ENCODE measurements at places on chromosomes 5 and 9.
A peak's percentile ranks its signal among the peaks of the same experiment; 100 is the strongest.

DNA sequence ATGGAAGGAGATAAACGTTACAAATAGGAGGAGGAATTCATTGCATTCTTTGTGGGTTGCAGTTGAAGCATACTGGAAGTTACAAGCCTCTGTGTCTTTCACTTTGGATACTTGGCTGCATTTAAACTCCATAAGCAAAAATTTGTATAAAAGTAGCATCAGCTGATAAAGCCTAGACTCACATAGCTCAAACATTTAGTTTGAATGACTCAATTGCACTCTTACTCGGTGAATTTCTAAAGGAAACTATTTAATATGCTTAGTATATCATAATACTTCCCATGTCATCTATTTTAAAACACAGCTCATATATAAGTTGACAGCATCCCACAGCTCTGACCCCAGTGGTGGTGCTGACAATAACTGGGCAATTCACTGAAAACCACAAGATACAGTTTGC, 596.6 kb upstream of the ZNF608 start:
- DNase-seq, result peak; percentile 91

DNA sequence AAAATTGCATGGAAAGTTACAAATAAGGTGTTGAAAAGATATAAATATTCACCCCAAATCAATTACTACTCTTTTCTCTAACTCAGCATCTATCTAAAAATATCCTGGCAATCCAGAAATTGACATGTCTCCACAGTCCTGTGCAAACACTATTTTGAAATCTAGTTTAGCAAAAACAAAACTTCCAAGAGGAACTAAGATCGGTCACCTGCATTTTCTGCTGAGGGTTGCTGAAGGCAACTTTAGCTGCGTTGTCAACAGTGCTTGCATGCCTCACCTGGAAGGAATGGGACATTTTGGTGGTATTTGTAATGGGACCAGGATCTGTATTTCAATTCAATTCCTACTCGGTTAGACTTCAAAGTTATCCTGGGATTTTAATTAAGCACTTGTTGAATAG, 398.3 kb downstream of the NTRK2 start:
- DNase-seq, result no peak

GRCh38 chr9:115207003-115207836, 89.3 kb upstream of the TNC start:
- peak; percentile 64 for DNase-seq

GRCh38 chr5:2272039-2272438, 389.3 kb upstream of the IRX4 start:
- DNase-seq, result no peak

DNA sequence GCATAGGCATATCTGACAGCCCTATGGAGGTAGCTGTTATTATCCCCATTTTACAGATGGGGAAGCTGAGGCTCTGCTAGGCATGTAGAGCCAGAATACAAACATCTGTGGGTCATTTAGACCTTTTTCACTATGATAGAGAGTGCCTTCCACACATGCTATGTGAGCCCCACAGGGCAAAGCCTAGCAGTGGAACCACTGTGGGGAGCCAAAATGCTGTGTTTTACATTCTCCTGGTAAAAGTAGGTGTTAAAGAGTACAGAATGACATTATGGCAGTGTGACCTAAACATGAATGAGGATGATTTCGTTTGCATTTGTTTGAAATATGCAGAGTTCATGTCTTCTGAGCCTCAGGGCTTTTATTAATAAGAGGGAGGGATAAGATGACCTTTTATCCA, 265.2 kb downstream of the MAST4 start:
- DNase-seq, result no peak

GRCh38 chr5:119011186-119011585, 22.8 kb upstream of the DTWD2 start:
- DNase-seq, result no peak

GRCh38 chr9:136835162-136835931, 6.9 kb upstream of the AJM1 start:
- DNase-seq, result no peak

- no peak for DNase-seq
These were observed 576.1 kb downstream of the CDH12 start for GRCh38 chr5:22277006-22277405.

DNA sequence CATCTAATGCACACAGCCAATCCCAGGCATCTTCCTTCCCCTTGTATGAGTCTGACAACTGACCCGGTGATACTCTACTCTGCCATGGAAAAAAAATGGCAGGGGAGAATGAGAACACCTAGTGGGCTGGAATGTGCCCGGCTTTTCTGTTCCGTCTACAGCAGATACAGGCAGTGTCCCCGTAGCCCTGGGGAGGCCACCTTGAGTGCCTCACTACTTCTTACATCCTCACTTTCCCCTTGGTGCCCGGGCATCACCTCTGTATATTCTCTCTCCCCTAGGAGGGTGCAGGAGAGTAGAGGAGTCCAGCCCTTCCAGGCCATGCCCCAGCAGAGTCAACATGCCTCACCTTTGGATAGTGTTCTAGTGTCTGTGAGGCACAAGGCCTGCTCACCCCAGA, 56.2 kb downstream of the SYK start:
- DNase-seq, result no peak

- DNase-seq, result peak; percentile 5
These were observed 310.5 kb downstream of the CETN3 start for GRCh38 chr5:90099099-90099498.

DNA sequence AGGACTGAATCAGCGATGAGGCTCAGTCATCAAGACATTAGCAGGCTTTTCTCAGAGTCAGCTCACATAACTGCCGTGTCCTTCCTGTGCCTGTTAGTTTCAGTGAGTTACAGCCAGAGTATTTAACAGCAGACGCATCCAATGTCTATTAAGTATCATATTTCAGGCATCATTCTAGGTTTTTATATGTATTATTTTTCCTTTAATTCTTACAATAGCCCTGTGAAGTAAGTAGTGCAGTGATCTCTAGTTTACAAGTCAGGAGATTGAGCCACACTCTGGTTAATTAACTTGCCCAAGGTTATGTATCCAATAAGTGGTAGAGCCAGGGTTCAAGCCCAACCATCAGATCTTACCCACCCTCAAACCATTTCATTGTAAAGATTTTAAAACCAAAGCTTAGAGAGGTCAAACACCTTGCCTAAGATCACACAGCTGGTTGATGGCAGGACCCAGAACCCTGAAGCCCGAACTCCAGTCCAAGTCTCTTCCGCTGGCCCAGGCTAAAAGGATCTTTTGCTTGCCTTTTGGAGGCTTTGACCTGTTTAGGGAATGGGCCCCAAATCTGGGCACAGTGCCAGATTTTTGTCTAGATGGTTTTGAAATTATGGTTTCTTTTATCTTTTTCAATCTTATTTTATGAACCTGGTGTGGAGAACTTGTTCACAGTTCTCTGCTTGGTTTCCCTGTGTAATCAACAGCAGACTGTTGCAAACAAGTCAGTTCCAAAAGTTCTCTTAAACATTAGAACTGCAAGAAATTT, 261.2 kb upstream of the CLINT1 start:
- DNase-seq, result peak; percentile 93

- no peak for DNase-seq
These were observed 70.3 kb downstream of the PGM5 start for GRCh38 chr9:68426755-68427154.

DNA sequence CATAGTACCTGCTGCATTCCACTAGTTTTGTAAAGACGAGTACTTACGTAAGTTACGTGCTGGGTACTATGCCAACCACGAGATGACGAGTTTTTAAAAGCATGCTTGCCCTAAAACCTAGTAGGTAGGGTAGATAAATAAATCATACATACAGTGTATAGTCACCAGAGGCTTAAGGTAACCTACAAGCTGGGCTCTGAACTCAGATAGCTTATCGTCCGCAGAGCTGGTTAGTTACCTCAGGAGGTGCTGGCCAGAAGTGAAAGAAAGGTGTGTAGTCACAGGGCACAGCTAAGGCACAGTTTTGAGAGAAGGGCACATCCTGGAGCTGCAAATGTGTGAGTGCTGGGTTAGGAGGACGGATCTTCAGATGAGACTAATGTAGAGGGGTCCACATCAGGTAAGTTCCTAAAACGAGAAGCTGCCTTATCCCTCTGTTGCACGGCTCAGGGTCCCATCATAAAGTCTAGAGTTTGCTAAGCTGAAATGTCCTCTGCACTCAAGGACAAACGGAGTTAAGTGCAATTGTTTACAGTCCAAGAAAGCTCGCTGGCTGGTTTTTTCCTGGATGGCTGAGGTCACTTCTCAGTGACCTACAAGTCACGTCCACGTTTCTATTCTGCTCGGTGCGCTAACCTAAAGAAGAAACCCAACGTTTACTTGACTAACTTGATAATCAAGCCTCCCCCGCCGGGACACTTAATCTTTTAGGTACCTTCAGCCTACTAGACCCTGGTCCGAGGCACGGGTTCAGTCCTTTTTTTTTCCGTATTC, 1.1 kb upstream of the SNX24 start:
- no peak for DNase-seq

DNA sequence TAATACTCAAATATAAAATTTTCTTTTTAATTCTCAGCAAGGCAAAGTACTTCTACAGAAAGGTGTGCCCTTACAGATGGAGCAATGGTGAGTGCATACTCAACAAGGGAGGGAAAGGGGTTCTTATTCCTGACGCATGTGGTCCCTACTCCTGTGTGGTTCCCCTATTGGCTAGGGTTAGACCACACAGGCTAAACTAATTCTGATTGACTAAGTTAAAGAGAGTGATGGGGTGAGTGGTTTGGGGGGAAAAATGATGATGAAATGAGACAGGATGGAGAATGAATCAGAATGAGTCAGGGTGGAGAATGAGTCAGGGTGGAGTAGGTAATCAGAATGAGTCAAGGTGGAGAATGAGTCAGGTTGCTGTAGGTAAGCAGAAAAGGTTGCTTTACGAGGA, 22.9 kb upstream of the HMGCS1 start:
- no peak for DNase-seq

- DNase-seq, result no peak
These were observed 267.5 kb downstream of the MSX2 start for GRCh38 chr5:174991847-174992246.

DNA sequence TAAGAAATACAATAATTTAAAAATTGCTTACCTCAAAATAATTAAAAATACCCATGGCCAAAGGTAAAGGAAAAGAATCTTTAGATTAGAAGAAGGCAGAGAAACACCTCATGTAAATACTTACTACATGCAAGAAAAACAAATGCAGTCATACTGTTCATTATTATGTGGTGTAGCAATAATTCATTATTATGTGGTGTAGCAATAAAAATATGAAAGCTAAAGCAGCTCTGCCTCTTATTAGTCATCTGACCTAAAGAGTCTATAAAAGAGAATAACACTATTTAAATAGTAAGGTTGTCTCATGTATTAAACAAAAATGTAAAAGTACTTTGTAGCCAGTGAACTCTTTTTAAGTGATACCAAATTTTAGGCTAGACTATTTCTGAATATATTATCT, 6.6 kb downstream of the DTWD2 start:
- no peak for DNase-seq

DNA sequence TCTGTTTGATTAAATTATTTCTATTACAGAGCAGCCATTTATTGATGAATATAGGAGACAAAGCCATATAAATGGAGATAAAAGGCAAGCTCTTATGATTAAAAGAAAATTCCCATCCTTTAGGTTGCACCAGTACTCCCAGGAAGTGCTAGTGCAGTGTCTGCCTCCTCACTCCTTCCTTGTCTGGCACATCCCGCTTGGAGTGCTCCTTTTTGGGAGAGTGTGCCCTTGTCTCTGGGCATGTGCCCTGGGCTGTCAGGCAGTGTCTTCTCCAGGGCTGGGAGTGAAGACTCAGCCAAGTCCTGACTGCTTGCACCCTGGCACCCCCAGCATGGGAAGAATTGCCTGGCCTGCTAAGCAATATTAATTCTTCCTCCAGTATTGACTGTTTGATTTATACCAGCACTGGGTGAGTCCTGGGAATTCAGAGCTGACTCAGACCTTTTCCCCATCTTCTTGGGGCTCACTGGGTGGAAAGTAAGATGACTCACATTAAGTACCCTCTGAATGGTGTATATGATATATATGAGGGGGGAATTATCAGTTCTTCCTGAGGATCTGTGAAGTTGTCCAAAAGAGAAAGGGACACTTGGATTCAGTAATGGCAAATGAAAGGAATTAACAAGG, 62.1 kb downstream of the ZSWIM6 start:
- peak; percentile 71 for DNase-seq

GRCh38 chr9:130662970-130663257, 1.5 kb upstream of the PRDM12 start:
- DNase-seq, result no peak

GRCh38 chr9:69818750-69819345, 1.8 kb upstream of the CFAP95 start:
- DNase-seq, result peak; percentile 13

- no peak for DNase-seq
These were observed 344.2 kb downstream of the ADGRV1 start for GRCh38 chr5:90902651-90903386.

DNA sequence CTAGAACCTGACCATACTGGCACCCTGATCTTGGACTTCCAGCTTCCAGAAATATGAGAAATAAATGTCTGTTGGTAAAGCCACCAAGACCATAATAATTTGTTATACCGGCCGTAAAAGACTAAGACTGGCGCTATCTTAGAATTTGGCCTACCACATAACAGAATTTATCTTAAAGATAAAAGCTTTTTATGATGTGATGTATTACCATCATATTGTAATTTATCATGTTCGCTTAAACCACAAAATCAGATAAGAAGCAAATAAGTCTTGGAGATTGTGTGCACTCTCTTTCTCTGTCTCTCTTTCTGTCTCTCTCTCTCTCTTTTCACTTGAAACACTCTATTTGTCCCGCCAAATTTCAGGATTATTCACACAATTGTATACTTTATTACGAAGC, 35.6 kb downstream of the FST start:
- DNase-seq, result no peak

DNA sequence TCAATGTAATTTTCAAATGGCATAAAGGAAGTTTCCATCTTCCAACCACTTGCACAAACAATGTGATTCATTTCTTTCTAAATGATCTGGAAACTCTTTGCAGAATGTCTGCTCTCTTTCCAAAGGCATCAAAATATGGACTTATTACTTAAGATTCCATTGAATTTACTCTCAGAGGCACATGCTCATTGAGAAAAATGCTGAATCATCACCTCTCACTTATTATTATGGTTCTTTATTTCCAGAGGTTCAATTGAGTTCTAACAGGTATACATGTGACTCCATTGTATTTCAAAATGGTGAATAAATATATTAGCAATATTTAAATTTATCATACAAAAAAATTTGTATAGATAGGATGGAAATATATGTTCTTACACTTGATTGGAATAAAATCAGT, 1140.6 kb downstream of the EFNA5 start:
- DNase-seq, result no peak

- peak; percentile 74 for DNase-seq
These were observed 27.8 kb downstream of the SUB1 start for GRCh38 chr5:32613050-32613672.

- DNase-seq, result no peak
These were observed 1.3 kb upstream of the MTAP start for GRCh38 chr9:21800931-21801682.

DNA sequence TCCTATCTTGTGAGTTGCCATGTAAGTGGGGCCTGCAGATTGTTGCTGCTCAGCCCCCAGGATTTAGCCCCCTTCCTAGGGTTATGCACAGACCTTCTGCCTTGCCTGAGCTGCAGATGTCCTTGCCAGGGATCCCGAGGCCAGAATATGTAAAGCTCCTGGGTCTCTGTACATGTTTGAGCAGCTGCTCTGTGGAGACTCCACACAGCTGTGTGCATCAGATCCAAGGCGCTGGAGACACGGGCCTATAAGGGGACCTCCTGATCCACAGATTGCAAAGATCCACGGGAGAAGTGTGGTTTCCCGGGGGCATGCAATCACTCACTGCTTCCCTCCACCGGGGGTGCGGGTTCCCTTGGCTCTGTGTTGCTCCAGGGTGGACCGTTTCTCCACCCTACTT, 28.9 kb downstream of the TAF11L14 start:
- DNase-seq, result no peak

GRCh38 chr9:136963341-136963740, 11.3 kb downstream of the LCN12 start:
- no peak for DNase-seq

Data from fibroblast of skin of abdomen (primary cell).